ENCODE measurements at places on chromosomes 4 and X.

DNA sequence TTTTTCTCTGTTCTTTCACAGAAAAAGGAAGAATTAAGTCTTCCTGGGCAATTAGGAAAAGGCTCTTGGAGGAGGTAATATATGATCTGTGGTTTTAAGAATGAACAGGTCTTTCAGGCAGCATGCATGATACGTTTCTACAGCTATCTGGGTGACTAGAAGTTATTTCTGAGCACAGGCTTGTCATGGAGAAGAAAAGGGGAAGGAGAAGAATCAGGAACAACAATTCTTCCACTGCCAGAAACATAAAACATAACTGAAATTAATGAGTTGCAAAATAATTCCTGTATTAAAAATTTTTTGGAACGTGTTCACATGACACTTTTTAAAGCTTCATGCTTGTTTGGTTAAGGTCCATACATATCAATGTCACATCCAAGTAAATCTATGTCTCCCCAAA, 17.7 kb upstream of the STIM2 start:
- no peak for DNase-seq

DNA sequence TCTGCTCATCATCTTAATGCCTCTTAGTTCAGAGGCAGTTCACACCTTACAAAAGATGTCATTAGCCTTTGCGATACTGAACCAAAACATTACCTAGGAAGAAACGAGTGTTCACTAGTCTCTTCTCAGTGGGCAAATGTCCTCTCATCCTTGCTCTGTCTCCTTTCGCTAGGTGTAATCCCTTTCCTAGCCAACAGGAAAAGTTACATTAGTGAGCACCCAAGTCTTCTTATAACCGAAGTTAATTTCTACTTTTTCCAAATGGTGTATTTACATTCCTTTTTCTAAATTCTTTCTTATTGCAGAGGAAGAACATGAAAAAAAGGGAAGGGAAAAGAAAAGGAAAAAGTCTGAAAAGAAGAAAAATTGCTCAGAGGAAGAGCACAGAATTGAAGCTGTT, 46.9 kb downstream of the SMIM31 start:
- no peak for DNase-seq

DNA sequence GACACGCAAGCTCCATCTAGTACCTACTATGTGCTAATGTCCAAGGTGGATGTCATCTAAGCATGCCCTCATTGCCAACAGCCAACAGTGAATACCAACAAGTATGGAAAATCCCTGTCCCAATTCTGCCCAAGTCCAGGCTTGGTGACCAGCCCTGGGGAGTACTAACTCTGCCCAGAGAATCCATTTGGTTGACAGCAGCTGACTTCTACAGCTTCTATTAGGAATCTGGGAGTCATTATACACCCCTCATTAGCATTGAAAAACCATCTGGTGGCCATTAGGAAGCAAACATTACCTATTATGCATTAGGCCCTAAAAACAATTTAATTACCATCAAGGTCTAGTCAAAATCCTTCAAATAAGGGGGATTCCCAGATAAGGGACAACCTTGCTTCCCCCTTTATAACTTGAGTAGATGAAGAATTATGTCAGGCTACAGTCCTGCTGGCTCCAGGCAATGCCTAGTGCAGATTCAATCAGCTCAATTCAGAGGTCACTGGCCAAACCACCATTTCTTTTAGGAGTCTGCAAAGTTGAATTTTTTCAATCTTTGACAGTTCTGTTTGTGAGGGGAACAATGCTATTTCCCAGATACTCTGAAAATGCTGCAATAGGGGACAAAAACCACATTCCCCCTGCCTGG, 228.0 kb upstream of the LDB2 start:
- DNase-seq = no peak

DNA sequence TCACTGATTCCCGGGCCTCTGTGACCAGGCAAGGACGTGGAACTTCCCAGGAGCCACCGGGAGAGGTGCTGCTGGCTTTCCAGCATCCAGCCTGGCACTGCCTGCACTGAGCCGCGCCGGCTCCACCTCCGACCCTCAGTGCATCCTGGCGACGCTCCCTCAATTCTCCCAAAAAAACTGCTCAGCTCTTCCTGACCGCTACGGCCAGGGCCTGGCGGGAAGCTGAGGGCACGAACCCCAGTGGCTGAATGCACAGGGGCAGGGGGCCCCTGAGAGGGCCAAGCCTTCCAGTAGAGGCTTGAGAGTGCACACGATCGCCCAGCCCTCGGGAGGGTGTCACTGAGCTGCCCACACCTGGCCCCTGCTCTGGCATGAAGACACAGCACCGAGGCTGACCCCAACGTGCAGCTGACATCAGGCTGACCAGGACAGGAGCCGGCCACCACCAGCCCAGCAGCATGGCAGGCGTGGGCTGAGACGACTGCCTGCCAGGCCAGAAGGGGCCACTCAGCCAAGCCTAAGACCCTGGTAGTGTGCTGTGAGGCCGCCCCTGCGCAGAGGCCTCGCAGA, 6.9 kb downstream of the CTBP1 start:
- DNase-seq = no peak

DNA sequence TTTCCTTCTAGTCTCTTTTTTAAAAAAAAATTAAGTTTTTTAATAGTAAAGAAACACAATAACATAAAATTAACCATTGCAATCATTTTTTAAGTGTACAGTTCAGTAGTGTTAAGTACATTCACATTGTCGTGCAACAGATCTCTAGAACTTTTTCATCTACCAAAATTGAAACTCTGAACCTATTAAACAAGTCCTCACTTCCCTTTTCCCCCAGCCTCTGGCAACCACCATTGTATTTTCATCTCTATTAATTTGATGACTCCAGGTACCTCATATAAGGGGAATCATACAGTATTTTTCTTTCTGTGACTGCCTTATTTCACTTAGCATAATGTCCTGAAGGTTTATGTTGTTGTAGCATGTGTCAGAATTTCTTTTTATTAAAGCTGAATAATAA, 31.8 kb downstream of the MSL3 start:
- no peak for DNase-seq

GRCh38 chrX:109481986-109482385, at the start of gene GUCY2F:
Gene GUCY2F (minus strand): TSS chrX:109482086. CDS start chrX:109475936, 6,150 bp downstream.
- no peak for DNase-seq

DNA sequence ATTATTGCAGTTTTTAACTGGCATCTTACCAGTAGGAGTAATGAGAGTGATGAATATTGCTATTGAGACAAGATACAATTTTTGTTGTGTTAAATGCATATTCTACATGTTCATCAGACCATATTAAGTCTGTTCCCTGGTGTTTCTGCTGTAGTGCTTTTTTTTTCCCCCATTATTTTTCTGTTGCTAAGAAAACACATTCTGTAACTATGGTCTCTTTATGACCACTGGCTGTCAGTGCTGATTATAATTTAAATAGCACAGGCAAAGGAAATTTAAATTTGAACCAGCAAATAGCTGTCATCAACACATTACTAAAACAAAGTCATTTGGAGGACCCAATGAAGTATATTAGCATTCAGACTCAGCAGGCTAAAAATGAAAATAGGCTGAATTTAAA, 98.3 kb upstream of the ANKRD50 start:
- DNase-seq = no peak

DNA sequence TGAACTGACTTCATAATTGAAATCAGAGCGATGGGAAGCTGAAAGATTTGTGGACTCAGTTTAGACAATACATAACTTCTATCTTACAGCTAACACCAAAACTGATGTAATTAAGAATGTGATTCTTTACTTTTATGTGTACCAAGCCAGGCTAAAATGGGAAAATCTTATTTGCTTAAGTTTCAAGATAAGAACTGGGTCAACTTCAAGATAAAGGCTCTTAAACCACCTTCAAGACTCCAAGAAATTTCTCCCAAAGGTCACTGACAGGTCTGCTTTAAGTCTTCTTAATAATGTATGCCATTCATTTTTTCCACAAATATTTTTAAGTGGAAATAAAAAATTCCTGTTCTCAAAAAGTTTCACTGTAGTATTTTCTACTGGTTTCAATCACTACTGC, 55.5 kb downstream of the DDX60 start:
- DNase-seq = no peak

DNA sequence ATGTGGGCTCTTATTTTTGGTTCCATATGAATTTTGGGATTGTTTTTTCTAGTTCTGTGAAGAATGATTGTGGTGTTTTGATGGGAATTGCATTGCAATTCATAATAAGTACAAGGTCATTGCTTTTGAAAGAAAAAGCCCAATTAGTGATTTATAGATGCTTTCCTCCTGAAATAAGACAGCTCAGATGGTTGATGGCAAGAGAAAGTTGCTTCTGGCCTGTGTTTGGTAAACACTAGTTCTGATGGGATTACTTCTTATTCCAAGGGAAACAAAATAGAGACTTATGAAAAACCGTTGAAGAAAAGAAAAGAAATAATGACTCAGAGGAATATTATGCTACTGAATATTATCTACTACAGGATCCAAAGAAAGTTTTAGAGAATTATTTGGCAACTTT, 144.9 kb downstream of the SPANXA1 start:
- DNase-seq = no peak

DNA sequence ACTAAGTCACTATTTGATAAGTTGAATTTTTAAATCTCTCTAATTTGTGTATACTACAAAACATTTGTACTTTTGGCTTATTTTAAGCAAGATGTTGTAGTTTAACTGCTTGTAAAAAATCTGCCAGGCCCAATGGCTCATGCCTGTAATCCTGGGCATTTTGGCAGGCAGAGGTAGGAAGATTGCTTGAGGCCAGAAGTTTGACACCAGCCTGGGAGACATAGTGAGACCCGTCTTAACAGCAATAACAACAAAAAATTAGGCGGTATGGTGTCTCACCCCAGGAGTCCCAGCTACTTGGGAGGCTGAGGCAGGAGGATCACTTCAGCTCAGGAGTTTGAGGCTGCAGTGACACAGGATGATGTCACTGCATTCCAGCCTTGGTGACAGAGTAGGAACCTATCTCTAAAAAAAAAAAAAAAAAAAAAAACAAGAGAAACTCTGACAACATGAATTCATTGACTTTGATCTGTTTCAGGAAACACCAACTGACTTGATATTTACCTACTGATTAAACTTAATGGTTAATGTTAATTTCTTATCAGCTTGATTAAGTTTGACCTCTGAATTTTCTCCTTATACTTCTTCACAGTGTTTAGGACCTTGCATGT, 8.9 kb downstream of the FHIP1A start:
- no peak for DNase-seq

- no peak for DNase-seq
These were observed 142.4 kb downstream of the AMELX start for GRCh38 chrX:11435568-11435967.

GRCh38 chrX:9340598-9341290, 124.1 kb upstream of the TBL1X start:
- no peak for DNase-seq

GRCh38 chr4:77843628-77844027, 19.0 kb upstream of the MRPL1 start:
- no peak for DNase-seq

- no peak for DNase-seq
These were observed 40.4 kb downstream of the MAP7D3 start for GRCh38 chrX:136210806-136211205.

Data from NCI-H187 (cell line).